ENCODE measurements at places on chromosomes 1 and 21.
A peak's percentile ranks its signal among the peaks of the same experiment; 100 is the strongest.

GRCh38 chr21:21163904-21164303, 165.7 kb downstream of the NCAM2 start:
- DNase-seq, result peak; percentile 8

GRCh38 chr21:15966231-15966630, 236.4 kb downstream of the USP25 start:
- DNase-seq, result no peak

GRCh38 chr1:43492826-43493225, 37.9 kb upstream of the PTPRF start:
- no peak for DNase-seq

- DNase-seq, result peak; percentile 21
Measured at GRCh38 chr1:228646717-228647522, 88.4 kb upstream of the RHOU start.

DNA sequence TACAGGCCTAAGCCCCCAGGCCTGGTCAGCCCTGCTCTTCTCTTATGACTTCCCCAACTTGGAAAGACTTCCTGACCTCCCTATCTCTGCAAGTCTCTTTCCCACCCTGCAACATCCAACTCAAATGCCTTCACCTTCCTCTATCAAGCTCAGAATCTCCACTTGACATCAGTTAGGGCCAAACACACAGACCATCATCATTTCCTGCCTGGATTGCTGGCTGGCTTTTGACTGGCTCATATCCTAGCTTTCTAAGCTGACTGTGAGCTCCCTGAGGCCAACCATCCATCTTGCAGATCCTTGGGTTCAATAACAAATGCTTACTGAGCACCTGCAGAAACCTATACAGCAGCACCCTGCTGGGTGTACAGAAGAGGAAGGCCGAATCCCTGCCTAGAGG, 137.3 kb upstream of the EDN2 start:
- DNase-seq, result no peak

GRCh38 chr1:87940421-87940820, 611.7 kb downstream of the LMO4 start:
- no peak for DNase-seq

DNA sequence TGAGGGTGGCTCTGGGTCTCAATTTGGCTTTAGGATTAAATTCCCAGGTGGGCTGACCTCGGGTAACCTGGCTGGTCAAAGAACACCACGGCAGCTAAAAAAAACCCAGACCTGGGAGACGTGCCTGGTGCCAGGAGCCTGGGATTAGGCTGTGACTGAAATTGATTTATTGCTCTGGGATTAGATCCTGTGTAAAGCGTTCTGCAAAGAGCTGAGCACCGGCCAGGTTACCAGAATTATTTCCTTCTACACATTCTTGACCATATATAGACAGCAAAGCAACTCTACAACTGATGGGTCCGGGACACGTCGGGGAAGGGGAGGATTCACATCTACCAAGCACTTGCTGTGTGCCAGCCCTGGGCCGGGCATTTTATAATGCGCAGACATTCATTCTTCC, 45.2 kb downstream of the TMCO4 start:
- no peak for DNase-seq

GRCh38 chr1:150807249-150808023, 624 bp downstream of the CTSK start:
- DNase-seq, result no peak

DNA sequence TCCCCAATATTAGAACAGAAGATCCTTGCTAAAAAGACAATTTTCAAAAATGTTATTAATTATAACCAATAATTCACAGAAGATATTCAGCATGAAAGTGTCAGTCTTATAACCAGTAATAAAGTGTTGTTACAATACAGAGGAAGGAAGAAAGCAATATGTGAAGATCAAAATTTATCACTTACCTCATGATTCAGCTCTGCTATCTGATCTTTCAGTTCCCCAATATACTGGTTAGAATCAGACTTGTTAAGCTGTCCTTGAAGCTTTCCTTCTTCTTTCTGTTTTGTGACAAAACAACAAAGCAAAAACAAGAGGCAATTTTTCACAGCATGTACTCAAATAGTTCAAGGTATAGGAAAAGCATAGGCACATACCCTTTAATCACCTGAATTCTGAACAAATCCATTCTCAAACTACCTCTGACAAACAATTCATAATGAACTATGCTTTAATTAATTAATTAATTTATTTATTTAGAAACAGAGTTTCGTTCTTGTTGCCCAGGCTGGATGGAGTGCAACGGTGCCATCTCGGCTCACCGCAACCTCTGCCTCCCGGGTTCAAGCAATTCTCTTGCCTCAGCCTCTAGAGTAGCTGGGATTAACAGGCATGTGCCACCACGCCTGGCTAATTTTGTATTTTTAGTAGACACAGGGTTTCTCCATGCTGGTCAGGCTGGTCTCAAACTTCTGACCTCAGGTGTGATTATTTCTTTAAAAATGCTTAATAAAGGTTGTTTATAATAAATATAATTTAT, 76.9 kb upstream of the GFI1 start:
- no peak for DNase-seq

DNA sequence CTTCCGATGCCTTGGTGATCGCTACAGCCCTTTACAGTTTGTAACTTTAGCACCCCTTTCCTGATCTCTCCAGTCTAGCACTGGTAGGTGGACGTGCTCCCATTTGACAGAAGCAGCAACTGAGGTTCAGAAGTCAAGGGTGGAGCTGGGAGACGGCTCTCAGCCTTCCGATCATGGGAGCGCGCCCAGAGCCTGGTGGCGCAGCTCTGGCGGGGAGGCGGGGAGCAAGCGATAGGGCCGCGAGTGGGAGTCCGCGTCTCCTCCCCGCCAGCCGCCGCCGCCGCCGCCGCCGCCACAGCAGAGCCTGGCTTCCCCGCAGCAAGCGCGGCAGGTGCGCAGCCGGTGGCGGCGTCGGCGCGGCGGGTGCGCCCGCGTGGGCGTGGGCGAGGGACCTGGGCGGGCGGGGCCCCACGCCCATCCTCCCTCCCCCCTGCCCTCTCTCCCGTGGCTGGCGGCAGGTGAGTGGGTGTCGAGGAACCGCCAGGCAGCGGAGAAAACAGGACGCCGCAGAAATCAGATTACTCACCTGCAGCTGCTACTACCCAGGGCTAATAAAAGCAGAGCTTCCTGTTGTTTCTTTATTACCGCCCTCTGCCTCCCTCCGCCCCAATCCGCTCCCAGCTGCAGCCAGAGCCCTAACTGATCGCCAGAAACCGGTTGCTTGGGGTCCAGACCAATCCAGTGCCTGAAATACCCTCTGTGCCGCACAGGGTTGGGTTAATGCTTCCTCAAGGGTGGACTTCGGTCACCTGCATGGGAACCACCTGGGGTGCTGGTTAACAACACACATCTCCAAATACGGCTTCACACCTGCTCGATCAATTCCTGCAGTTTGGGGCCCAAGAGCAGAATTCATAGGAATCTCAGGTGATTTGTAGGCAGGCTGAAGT, 60.2 kb upstream of the ID3 start:
- DNase-seq, result peak; percentile 68

DNA sequence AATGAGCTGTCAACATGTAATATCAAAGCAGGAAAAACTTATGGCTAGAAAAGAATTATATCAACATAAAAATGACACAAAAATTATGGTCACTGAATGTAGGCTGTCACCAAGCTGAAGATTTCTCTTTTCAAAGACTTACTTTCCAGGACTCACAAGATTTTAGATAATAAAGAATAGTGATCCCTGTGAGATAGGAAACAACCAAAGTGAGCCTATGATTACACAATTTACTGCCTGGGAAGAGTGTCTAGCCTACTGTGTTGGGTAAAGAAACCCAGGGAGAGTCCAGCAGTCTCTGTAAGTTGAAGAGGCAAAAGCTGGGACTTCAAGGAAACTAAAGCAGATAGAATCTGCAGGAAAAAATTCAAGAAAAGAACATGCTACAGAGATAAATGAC, 20.2 kb upstream of the RGS1 start:
- no peak for DNase-seq

- DNase-seq, result no peak
Measured at GRCh38 chr21:44815852-44816628, 1.8 kb downstream of the SUMO3 start.

DNA sequence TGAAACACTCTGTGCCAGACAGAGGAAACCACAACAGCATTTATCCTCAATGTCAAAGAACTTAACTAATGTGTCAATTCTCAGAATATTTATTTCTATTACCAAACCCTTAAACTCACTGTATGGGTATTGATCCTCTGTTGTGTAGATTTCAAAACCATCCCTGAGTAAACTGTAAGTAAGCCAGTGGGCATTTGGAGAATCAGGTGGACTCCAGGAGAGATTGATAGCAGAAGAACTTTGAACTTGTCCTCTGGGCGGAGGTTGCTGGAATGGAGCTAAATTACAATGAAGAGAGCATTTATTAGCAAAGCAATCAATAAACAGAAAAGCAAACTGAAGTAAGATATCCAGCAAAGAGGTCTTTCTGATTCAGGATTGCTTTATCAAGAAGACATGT, 216.1 kb downstream of the USH2A start:
- no peak for DNase-seq

DNA sequence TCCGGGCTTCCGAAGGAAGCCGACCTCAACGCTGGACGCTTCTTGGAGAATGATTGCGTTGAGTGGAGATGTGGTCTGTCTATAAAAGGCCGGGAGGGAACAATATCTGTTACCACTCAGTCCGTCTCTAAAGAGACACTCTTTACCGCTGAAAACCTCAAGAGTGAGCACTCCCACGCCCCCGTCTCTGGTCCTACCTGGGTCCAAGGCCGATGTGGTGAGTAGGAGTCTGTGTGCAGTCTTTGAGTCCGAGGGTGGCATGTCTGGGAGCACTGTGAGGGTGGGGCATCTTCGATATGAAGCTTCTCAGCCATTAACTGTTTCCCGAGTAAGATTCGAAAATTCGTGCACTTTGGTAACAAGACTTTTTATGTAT, 576 bp downstream of the ZFP69 start:
- DNase-seq, result no peak

GRCh38 chr1:217524787-217525520, 105.9 kb downstream of the GPATCH2 start:
- no peak for DNase-seq

- DNase-seq, result no peak
Measured at GRCh38 chr1:59132295-59132694, 164.6 kb upstream of the FGGY start.

GRCh38 chr1:225846331-225847310, 35.6 kb downstream of the TMEM63A start:
- DNase-seq, result no peak

DNA sequence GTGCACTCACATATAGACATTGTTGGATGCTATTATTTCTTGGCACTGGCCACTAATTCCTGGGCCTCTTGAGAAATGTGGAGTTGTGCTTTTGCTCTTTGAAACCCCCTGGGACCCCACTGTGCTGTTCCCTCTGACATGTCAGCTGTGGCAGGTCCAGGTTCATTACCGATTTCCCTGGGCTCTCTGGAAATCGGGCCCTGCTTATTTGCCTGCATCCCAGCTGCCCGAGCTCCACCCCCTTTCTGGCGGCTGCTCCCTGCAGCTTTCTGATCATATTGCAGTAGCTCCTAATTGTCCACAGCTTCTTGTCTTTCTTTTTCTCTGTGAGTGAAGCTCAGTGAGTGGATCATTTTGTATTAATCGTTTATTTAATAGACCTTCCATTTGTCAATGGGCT, 183.7 kb upstream of the FAM78B start:
- DNase-seq, result no peak

GRCh38 chr1:203796236-203796605, 798 bp downstream of the ZBED6 start:
- DNase-seq, result peak; percentile 7

DNA sequence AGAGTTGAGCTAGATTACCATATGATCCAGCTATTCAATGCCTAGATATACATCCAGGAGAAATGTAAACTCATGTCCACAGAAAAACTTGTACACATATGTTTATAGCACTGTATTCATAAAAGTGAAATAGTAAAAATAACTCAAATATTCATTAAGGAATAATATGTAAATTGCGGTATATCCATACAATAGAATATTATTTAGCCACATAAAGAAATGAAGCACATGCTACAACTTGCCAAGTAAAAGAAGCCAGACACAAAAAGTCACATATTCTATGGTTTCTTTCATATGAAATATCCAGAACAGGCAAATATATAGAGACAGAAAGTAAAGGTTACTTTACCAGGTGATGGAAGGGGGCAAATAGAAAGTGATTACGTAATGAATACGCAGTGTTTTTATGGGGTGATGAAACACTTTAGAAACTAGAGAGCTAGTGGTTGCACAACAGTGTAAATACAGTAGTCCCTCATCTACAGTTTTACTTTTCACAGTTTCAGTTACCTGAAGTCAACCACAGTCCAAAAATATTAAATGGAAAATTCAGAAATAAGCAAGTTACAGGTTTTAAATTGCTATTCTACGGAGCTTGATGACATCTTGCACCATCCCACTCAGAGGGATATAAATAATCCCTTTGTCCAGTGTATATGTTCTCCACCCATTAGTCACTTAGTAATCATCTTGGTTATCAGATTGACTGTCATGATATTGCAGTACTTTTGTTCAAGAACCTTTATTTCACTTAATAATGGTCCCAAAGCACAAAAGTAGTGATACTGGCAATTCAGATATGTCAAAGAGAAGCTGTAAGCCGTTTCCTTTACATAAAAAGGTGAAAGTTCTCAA, 62.3 kb downstream of the ZNF644 start:
- no peak for DNase-seq

DNA sequence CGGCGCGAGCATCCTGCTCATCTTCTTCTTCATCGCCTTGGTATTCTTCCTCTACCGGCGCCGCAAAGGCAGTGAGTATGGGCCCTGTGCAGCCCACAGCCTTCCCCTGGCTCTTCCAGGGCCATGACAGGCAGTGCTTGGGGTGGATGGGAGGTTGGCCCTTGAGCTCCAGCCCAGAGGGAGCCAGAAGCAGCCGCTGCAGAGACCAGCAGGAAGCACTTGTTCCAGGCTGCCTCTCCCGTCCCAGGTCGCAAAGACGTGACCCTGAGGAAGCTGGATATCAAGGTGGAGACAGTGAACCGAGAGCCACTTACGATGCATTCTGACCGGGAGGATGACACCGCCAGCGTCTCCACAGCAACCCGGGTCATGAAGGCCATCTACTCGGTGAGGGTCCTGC, 87.3 kb upstream of the CD1D start:
- no peak for DNase-seq

DNA sequence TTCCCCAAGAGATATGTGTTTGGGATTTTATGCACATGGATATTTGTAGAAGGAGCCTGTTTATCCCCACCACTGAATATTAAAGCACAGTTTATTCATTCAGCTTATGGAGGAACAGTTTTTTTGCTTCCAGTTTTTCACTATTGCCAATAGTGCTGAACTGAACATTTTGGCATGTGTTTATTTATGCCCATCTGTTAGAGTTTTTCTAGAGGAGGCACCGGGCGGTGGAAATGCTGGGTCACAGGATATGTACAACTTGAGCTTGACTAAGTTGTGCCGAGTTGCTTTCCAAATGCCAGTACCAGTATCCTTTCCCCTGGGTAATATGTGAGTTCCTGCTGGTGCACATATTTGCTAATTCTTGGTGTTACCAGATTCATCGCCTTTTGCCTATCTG, 111.3 kb downstream of the GREM2 start:
- DNase-seq, result no peak
